ENCODE measurements at places on chromosomes 2 and 18.

- no peak for DNase-seq
These were observed at the start of gene RTP5 for GRCh38 chr2:241869087-241869961. RTP5 (plus strand) TSS chr2:241869729; CDS start chr2:241869757, 28 bp downstream.

DNA sequence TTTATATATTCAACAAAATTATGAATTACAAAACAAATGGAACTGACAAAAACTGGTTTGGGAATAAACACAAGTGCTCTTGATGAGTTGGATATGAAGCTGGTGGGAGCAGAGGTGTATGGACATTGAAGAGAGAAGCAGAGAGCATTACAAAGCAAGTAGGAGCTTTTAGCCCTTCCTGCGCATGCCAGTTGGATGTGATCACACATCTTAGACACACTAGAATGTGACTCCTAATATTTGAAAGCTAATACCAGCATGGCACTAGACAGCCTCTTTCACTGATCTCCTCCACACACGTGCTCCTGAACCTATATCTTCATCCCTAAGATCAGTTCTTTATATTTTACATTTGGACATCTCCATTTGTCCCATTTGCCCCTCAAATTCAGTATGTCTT, 298.1 kb downstream of the MTX2 start:
- no peak for DNase-seq

GRCh38 chr2:160697817-160698216, 204.2 kb upstream of the RBMS1 start:
- no peak for DNase-seq

DNA sequence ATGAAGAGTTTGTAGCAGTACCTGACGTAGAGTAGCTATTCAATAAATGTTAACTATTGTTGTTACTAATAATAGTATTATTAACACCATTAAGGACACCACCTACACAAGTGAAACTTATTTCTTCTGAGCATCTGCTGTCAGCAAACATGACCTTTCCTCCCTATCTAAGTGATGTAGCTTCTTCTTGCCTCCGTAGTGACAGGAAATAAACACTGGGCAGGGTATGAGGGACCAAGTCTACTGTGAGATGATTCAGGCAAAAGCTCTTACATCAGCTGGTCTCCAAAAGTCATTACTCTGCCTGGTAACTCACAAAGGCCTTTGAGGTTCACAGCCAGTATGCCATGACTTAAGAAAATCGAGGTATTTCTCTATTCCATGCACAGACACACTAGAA, 750.5 kb downstream of the CPS1 start:
- DNase-seq = no peak

DNA sequence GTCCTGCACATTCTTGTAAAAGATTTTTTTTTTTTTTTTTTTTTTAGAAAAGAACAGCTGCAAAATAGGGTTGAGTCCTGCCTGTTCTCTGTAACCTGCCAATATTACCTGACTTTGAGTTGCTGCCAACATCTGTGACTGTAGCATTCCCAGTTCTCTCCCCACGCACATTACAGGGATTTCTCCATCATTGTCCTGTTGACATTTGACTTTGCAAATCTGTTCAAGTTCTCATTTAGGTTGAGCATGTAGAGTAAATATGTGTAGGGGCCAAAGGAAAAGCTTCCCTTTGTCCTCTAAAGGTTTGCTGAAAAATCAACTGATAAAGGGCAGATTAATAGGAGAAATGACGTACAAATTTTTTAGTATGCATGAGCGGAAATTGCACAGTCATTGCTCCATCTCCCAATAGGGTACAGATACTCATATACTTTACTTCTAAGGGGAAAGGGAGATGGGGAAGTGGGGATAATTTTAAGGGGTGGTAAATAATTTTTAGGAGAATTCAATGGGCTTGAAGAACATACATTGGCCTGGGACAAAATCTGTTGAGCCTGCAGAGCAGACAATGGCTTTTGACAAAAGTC, 385.5 kb downstream of the PIK3C3 start:
- no peak for DNase-seq

DNA sequence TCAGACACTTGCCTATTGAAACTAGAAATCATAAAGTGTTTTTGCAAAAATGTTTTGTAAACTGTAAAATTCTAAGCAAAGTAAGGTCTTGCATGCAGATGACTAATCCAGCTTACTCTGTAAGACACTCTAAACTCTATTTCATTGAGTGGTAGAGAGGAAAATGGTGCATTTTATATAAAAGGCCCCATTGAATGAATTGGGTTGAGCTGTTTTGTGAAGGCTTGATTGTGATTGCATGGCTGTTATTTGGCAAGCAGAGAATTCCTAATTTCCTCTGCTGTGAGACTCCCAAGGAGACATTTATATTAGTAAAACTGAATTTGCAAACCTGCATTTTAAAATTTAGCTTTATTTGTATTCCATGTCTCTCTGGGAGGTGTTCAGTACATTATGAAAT, 234.5 kb downstream of the PARD3B start:
- no peak for DNase-seq

- DNase-seq = no peak
These were observed 417.1 kb upstream of the CDH2 start for GRCh38 chr18:28594034-28594433.

DNA sequence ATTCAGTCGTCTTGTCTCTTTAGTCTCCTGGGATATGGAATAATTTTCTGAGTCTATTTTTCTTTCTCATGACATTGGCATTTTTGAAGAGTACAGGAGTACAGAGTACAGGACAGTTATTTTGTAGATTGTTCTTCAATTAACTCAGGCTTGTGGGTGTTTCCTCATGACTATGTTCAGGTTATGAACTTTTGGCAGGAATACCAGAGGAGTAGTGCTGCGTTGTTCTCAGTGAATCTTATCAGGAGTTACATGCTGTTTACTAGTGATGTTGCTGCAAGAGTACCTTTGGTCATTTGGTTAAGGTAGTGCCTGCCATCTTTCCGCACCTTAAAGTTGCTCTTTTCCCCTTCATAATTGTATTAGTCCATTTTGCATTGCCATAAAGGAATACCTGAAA, 41.3 kb upstream of the AGFG1 start:
- DNase-seq = no peak

DNA sequence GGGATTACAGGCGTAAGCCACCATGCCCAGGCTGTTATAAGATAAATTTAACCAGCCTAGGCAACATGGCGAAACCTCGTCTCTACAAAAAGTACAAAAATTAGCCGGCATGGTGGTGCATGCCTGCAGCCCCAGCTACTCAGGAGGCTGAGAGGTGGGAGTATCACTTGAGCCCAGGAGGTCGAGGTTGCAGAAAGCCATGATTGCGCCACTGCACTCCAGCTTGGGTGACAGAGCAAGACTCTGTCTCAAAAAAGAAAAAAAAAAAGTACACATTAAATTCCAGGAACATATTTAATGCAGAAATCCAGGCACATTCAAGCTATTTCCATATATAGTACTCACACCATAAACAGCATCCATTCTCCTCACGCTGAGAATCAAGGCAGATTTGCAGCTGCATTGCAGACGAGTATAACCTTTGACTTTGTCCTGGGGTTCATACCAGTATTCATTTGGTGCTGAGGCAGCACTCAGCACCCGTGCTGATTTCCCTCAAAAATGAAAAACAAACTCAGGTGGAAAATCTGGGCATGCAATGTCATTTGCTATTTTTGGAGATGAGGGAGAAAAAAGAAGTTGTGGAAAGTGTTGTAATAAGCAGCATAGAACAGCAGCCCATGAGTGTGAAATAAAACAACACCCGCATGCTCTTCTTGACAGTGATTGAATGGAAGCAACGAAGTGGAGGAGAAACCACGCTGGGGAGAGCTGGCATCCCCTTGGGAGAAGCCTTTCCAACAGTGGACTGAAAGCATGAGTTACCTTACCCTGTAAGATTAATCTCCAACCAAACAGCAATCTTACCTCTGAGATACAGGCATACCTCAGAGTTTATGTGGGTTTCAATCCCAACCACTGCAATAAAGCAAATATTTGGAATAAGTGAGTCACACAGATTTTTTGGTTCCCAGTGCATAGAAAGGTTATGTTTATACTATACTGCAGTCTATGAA, 46.8 kb upstream of the ANXA4 start:
- DNase-seq = no peak

GRCh38 chr2:222943820-222944219, 83.0 kb downstream of the ACSL3 start:
- no peak for DNase-seq

GRCh38 chr2:227106845-227107759, 56.9 kb downstream of the COL4A4 start:
- no peak for DNase-seq

GRCh38 chr18:71471963-71472725, 1072.0 kb downstream of the CBLN2 start:
- DNase-seq = no peak

DNA sequence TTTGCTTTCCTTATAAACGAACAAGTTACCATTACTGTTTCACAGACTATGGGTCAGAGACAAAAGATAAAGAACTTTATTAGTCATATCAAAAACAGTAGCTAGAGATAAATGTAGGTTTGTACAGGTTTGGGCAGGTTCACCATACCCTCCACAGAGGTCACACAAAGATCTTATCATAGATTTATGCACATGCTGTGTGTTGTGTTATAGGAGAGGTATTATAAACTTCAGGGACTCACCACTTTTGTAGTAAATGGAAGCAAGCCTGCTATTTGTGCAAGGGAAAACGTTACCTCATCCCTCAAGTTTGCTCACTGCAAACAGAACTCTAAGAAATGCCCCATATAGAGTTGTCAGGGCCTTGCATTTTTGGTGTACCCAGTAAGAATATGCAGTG, 584.5 kb upstream of the LRRTM1 start:
- DNase-seq = no peak

DNA sequence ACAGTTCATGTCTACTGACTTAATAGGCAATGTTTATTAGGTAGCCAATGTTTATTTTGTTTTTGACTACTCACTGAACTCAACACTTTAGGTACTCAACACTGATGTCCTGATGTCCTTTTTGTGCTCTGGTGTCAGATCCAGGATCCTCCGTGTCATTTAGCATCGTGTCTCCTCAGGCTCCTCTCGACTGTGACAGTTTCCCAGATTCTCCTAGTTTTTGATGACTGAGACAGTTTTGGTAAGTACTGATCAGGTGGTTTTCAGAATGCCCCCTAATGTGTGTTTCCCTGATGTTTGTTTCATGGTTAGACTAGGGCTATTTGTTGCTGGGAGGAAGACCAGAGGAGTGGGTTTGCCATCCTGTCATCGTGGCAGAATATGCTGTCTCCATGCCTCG, 719.7 kb upstream of the SOX11 start:
- DNase-seq = no peak

- no peak for DNase-seq
These were observed 53.8 kb downstream of the LRPPRC start for GRCh38 chr2:43941966-43942365.

- DNase-seq = no peak
These were observed 260.6 kb upstream of the LINC00305 start for GRCh38 chr18:64409511-64409910.

GRCh38 chr2:72212486-72212855, 64.8 kb upstream of the CYP26B1 start:
- no peak for DNase-seq

- DNase-seq = no peak
These were observed 80.3 kb downstream of the DYNAP start for GRCh38 chr18:54671291-54671881.
